ENCODE measurements at places on chromosomes 3 and 15.
A peak's percentile ranks its signal among the peaks of the same experiment; 100 is the strongest.

DNA sequence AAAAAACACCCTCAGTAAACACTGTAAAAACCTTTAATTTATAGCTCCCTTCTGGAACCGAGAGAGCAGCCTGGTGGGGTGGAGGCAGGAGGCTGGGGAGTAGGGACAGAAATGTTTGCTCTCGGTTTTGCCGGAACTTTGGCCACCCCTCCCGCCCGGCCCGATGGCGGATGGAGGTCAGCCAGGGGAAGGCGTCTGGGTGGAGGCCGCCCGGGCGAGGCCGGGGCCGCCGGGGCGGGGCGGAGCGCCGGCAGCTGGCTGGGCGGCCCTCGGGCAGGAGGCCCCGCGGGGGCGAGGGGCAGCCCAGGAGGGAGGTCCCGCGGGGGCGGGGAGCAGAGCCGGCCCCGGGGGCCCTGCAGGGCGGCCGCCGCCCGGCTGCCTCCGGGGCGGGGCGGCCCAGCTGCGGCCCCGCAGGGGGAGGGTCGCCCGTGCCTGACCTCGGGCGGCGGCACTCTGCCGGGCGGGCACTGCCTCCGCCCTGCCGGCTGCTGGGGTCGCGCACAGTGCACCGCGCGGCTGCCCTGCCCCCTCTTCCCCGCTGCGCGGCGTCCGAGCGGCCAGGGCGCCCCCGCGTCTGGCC is 829 bp upstream of the SKIL start:
- peak; percentile 67 for DNase-seq

GRCh38 chr3:56790016-56790821 is 11.5 kb downstream of the ARHGEF3 start:
- no peak for DNase-seq

GRCh38 chr3:87186608-87187159 is 40.4 kb upstream of the CHMP2B start:
- no peak for DNase-seq

GRCh38 chr15:98781838-98782237 is 133.5 kb downstream of the IGF1R start:
- no peak for DNase-seq

GRCh38 chr3:36695769-36696137 is 68.6 kb downstream of the DCLK3 start:
- DNase-seq: no peak

- no peak for DNase-seq
Measured at GRCh38 chr3:128362026-128362965, 104.4 kb downstream of the DNAJB8 start.

DNA sequence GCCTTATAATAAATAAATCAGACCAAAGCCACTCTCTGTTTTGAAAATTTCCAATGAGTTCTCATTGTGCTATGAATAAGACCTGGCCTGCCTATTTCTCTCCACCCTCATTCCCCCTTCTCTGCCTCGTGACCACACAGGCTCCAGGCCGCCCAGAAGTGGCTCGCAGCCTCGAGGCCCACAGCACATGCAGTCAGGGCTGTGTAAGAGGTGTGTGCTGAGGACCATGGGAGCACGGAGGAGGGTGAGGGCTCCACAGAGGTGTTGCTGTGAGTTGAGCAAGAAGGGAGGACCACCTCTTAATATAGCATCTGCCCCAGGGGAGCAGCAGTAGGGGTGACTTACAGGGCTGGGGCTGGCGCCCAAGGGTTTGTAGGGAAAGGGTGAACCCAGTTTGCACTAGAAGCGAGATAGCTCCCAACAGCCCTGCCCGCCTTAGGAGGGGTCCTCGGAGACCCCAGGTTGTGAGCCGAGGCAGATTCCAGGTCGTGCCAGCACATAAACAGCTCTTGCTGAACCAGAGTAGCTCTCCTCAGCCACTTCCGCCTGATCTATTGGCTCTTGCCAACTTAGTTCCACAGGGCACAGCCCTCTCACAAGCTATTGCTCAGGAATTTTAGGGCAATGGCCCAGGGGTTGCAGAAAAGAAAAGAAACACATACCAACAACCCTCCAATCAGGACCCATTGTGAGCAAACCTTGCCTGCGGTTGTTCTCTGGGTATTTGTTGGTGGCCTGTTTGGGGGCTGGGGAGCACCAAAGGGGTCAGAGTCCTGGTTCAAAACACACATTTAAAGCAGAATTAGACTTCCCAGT is 117.7 kb downstream of the MYLK start:
- DNase-seq: no peak

DNA sequence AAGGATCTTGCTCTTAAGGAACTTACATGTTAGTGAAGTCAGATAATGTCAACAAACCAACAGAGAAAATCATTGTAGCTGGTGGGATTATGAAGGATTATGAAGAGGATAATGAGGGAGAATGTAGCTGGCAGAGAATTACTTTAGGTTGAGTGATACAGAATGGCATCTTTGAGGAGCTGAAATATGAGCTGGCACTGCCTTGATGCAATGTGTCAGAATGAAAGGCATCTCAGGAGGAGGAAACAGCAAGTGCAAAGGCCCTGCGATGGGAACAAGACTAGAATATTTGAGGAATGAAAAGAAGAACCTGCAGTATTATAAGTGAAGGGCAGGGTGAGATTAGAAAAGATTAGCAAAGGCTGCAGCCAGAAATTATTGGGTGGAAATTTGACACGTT is 237.2 kb upstream of the ADAMTS9 start:
- no peak for DNase-seq

- DNase-seq: no peak
Measured at GRCh38 chr3:59425371-59425770, 375.5 kb upstream of the CFAP20DC start.

- no peak for DNase-seq
Measured at GRCh38 chr3:133410191-133410892, 10.5 kb downstream of the BFSP2 start.

Measured in caudate nucleus (tissue), 63 donors.